ENCODE measurements at places on chromosomes 5 and 9. TPM values are rescaled to one million over a fixed set of nuclear protein-coding genes. Genes with fewer than 3 reads are reported as not detected.

The HTR1A gene
- 0.68 TPM for total RNA-seq

The PCDHB14 gene
- 8.0 TPM for total RNA-seq

The TMEM215 gene
- 2.2 TPM for total RNA-seq

The PCDHGB6 gene
- 9.9 TPM for total RNA-seq

The SLC4A9 gene
- 1.2 TPM for total RNA-seq

The CRB2 gene
- total RNA-seq, result 0.63 TPM

The PLPP7 gene
- total RNA-seq, result 23.9 TPM

The REEP2 gene
- total RNA-seq, result 18.3 TPM

The PLGRKT gene
- 9.5 TPM for total RNA-seq

The EMB gene
- 26.2 TPM for total RNA-seq

The BSPRY gene
- 14.2 TPM for total RNA-seq

The MYMK gene
- total RNA-seq, result not detected

The MCTP1 gene
- total RNA-seq, result 9.7 TPM

The PLCXD3 gene
- total RNA-seq, result 1.7 TPM

The NDUFA8 gene
- 62.1 TPM for total RNA-seq

The NR6A1 gene
- 100 TPM for total RNA-seq

The LAMC3 gene
- total RNA-seq, result 86.3 TPM

The BTNL3 gene
- total RNA-seq, result 4.1 TPM

The LCN9 gene
- 0.68 TPM for total RNA-seq

The DMRT2 gene
- 1.7 TPM for total RNA-seq

The MEF2C gene
- total RNA-seq, result 53.1 TPM

The CCL27 gene
- not detected for total RNA-seq

The C9orf152 gene
- not detected for total RNA-seq

The LCP2 gene
- total RNA-seq, result 8.6 TPM

All from testis (tissue), 5 donors.